ENCODE measurements at places on chromosomes 7 and 10.

GRCh38 chr10:44853148-44853734, 57.9 kb upstream of the TMEM72 start:
- no peak for DNase-seq

GRCh38 chr10:117539361-117539773, 3.2 kb upstream of the EMX2 start:
- no peak for DNase-seq

- no peak for DNase-seq
Measured at GRCh38 chr7:2152646-2153045, 80.1 kb downstream of the MAD1L1 start.

DNA sequence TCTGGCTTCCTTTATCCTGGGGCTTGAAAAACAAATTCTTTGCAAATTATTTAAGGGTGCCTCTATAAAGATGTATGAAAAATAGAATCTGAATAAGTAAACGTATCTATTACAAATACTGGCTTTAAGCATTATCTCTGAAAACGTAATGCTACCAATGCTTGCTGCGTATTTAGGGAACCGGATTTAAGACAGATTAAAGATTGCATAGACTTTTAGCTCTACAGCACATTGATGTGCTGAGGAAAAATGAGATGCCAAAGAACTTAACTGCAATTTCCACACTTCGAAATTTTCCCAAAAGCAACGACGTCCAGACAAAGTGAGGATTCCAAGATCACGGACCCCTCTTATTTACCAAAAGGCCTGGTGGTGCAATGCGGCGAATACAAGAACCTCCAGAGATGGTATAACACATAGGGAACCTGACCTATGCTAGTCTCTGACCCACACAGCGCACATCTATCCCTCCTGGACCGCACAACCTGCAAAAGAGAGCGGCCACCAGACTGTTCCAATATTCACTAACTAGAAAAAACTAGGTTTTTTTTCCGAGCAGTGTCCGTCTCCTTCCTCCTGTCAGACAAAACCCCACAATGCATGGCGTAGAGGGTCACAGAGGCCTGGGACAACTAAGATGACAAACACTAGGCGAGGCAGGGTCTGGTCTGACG, 34.3 kb upstream of the PHF14 start:
- DNase-seq, result no peak

DNA sequence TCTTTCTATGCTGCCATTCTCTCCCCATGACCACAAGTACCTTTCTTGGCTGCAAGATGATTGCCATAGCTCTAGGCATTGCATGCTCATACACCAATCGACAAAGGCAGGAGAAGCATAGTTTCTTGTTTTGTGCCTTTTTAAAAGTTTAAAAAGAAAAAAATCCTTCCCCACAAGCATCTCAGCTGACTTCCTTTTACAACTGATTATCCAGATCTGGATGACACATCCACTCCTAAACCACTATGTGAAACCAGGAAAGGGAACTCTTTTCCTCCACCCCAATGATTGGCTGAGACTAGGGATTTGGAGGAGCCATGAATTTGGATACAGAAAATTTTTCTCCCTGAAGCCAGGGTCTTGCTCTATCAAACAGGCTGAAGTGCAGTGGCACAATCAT, 14.5 kb upstream of the LRRC4 start:
- no peak for DNase-seq

- no peak for DNase-seq
Measured at GRCh38 chr10:127905848-127906261, 1.0 kb upstream of the PTPRE start.

DNA sequence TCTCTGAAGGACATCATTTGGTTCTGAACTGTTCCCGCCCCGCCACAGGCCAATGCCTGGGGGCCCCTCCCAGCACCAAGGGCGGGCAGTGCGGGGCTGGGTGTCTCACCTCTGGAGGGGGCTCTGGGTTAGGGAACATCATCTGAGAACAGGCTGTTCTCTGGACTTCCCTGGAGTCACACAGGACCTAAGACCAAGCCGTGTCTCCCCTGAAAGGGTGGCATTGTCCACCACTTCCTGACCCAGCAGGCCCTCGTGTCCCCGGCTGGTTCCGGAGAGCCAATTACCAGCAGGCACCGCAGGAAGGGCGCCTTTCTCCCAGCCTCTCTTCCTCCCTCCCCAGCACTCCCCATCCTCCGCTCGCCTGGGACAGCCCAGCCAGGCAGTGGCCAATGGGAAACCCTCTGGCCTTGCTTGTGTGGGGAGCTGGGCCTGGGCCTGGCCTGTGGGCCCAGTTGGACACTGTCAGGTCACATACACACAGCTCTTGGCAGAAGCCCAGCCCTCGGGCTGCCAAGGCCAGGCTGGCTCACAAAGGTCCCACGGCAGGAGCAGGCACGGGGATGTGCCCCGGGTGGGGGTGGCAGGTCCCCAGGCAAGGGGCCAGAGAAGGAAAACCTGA, 119.5 kb downstream of the SPDYE5 start:
- no peak for DNase-seq

DNA sequence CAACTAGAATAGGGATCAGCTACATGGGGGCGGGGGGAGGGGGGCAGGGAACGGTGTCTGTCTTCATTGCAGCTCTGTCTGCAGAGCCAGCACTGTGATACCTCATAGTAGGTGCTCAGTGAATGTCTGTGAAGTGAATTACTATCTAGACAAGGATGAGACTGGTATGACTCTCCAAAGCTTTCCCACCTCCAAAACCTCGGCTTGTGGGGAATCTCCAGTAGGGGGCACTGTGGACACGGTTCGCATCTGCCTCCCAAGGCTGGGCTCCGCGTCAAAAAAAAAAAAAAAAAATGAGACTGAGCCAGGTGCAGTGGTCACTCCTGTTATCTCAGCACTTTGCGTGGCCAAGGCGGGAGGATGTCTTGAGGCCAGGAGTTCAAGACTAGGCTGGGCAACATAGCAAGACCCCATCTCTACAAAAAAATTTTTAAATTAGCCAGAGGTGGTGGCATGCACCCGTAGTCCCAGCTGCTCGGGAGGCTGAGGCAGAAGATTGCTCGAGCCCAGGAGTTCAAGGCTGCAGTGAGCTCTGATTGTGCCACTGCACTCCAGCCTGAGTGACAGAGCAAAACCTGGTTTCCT, 9.6 kb downstream of the TRIM56 start:
- no peak for DNase-seq

DNA sequence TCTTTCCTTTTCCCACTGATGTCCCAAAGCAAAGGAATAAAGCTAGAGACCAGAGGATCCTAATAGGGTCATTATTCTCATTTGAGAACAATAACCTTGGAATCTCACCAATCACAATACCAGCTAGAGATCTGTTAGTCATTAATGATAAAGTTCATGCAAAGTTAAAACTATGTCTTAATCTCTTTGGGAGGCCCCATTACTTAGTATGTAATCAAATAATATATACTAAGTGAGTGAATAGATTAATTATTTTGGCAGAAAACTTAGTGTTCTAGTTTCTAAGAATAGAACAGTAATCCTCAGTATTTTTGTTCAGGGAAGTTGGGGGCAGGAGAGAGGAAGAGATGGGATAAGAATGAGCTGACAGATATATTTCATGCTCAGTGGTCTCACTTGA, 227.2 kb downstream of the MTERF1 start:
- DNase-seq, result no peak

DNA sequence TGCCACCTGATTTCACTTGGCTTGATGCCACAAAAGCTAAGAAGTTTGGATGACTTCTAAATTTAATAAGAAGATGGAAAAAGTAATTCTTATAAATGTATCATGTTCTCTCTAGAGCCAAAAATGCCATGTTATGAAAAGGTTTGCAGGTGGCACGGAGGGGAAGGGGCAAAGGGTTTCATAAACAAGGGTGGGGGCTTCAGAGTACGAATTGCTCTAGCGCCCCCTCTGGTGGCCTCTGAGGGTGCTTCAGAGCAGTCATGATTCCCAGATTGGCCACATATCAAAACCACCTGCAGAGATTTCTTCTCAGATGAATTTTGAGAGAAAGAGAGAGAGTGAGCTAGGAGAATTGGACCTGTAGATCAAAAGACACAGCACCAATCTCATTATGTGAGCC, 208.6 kb upstream of the YAE1 start:
- DNase-seq, result no peak

DNA sequence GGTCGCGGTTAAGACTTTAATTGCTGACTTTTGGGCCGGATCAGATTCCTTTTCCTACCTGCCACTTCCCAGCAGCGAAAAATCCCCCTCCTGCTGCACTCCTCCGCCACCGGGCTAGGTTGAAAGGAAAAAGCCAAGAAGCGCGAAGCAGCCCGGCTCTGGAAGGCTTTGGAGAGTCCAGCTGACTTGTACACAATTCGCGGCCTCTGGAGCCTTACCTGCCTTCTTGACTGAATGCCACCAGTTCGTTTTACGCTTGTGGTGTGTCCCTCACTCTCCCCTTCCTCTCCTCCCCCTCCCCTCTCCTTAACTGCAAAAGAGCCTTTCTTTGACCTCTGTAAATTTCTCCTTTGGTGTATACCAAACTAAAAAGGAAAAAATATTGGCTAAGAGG, 2.7 kb upstream of the FEZF1 start:
- no peak for DNase-seq

DNA sequence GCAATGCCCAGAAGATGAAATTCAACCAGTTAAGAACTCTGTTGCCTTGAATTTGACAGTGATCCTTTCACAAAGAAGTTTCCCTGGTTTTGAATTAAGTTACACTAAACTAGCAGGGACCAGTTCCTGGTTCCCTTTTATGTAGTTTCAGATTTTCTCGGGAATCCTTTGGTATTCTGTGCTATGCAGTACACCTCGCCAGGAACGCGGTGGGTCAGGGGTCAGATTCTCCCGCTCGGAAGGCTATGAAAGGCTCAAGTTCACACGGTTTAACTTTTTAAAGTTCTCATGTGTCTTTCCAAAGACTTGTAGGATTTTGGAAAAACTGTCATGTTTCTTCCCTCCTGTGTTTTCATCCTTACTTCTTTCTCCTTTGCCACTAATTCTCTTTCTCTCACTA, 104.7 kb upstream of the PRR15 start:
- DNase-seq, result no peak

DNA sequence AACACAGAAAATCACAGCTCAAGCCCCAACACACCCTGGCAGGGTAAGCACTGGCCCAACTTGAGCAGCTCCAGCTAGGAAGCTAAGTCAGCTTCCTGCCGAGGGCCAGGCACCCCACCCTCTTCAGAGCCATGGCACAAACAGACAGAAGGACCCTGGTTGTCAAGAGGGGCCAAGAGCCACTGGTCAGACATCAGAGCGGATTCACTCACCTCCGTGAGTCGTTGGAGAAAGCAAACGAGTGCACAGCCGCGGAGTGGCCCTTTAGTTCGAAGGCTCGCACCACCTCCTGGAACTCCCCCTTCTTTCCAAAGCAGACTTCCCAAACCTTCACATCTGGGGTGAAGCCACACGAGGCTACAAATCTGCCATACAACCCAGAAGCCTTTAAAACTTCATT, 7.4 kb downstream of the TBL2 start:
- DNase-seq, result no peak

- no peak for DNase-seq
Measured at GRCh38 chr7:27240015-27240731, 2.4 kb upstream of the EVX1 start.

- no peak for DNase-seq
Measured at GRCh38 chr10:69802424-69803161, 887 bp downstream of the COL13A1 start.

DNA sequence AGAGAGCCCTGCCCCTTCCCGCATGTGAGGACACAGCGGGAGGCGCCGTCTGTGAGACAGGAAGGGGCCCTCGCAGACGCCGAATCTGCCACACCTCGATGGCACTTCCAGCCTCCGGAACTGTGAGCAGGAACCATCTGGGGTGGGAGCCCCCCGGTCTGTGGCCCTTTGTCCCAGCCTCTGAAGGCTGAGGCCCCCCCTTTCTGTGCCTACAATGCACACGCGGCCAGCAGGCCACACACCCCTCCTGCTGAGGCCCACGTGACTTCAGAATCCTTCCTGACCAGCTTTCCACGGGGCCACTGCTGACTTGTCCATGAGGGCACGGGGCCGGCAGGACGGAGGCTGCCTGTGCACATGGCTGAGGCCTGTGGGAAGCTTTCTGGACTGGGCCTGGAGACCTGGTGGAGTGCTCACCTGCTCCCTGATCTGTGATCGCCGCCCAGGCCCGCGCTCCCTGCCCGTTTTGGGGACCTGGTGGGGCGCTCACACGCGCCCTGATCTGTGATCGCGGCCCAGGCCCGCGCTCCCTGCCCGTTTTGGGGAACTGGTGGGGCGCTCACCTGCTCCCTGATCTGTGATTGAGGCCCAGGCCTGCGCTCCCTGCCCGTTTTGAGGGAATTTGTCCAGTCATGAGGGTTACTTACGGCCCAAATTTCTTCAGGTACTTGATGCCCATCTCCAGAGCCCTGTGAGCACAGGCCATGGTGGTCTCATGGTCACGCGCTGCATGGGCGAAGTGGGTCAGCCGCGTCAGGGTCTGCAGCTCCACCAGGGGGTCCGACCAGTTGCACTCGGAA, 34.3 kb downstream of the CFAP46 start:
- no peak for DNase-seq

- DNase-seq, result no peak
Measured at GRCh38 chr7:40675741-40676140, 540.9 kb downstream of the SUGCT start.

DNA sequence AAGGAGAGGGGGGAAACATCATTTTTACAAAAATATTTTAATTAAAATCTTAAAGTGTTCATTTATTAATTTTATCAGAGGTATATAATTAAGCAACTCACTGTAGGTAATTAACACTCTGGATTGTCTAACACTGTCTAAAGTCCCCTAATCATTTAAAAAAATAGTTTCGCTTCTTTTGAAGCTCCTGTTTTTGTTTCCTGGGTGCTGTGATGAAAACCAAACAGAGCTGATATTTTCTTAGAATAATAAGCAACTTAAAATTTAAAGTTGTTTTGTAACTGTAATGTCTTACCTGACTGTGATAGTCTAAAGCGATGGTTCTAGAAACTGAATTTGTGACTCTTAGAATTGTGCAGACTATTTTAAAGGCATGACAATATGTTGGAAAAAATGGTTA, 961.0 kb downstream of the GATA3 start:
- no peak for DNase-seq

DNA sequence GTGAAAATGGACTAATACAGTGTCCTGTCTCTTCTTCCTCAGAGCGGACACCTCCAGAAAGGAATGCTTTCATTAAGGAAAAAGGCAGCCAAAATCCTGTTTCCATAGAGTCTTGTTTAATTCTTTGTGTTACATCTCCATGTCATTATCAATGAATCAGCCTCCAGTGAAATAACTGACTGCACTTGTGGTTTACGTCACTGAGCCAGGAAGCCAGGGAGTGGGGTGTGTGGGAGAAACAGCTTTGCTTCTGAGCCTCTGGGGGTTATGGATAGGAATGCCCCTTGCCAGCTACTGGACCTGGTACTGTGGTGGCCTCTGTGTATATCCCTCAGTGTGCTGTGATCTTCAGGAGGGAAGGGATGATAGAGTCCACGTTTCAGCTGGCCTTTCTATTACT, 416.8 kb downstream of the GALNT17 start:
- no peak for DNase-seq

GRCh38 chr7:40194745-40195144, 59.9 kb downstream of the SUGCT start:
- DNase-seq, result no peak

GRCh38 chr7:27501001-27501400, 161.7 kb downstream of the HIBADH start:
- no peak for DNase-seq
